ENCODE measurements at places on chromosomes 16 and 17.

GRCh38 chr17:59380474-59380873, 49.0 kb downstream of the YPEL2 start:
- no peak for DNase-seq
- H3K4me3 ChIP-seq, result no peak overlapping the region
- H3K27me3 ChIP-seq, result no peaks in the 10 kb centered on the region
- H3K36me3 ChIP-seq, result no peaks in the 10 kb centered on the region
- H3K27ac ChIP-seq, result no peak overlapping the region

DNA sequence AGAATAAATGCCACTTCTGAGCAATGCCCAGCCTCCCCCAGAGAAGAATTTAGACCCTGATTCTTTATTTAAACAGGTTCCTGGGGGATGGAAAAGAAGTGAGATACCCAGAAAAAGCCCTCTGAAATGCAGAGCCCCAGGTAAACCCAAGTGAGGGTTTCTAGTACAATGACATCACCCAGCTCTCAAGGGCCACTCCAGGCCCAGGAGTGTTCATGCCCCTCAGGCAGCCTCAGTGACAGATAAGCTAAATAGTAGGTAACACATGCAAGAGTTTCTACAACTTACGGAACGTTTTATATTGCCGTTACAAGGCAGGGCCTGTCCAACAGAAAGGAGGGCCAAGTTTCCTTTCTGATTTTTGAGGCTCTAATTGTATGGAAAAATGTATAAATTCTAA, 683.7 kb upstream of the SALL1 start:
- peaks cover 2% of the 10 kb centered on the region for H3K4me1 ChIP-seq
- H3K4me3 ChIP-seq, result no peak overlapping the region
- H3K36me3 ChIP-seq, result no peaks in the 10 kb centered on the region
- no peaks in the 10 kb centered on the region for H3K27me3 ChIP-seq
- peak overlapping the region; percentile 33 for H3K27ac ChIP-seq
- DNase-seq, result no peak

DNA sequence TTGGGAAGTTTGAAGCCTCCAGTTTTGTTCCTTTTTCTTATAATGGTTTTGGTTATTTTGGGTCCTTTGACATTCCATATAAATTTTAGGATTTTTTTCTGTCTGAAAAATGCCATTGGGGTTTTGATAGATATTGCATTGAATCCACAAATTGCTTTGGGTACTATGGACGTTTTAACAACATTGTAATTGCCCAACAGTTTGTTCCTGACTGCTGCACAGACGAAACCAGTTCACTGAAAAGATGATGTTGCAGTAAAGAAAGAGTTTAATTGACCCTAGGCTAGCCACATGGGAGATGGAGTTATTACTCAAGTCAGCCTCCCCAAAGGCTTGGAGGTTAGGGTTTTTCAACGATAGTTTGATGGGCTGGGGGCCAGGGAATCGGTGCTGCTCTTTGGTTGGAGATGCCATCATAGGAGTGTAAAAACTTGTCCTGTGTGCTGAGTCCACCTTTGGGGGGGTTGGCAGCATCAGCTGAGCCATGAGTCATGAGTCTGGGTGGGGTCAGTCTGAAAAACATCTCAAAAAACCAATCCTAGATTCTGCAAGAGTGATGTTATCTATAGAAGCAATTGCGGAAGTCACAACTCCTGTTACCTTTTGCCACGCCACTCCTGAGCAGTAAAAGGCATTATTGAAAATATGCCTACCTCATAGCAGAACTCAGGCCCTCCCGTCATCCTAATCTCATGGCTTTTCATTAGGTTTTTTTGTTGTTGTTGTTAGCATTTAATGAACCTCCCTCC, 2.7 kb upstream of the PRSS41 start:
- no peak overlapping the region for H3K4me3 ChIP-seq
- no peak for DNase-seq
- H3K27me3 ChIP-seq, result peaks cover 25% of the 10 kb centered on the region
- no peaks in the 10 kb centered on the region for H3K4me1 ChIP-seq
- H3K36me3 ChIP-seq, result no peaks in the 10 kb centered on the region

DNA sequence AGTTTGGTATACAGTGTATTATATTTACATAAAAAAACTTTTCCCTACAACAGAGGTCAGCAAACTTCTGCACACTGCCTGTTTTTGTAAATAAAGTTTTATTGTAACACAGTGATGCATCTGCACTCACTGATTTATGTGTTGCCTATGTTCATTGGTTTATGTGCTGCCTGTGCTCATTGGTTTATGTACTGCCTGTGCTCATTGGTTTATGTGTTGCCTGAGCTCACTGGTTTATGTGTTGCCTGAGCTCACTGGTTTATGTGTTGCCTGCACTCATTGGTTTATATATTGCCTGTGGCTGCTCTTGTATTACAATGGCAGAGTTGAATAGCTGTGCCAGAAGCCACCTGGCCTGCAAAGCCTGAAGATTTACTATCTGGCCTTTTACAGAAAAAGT, 81.6 kb downstream of the MYH11 start:
- no peaks in the 10 kb centered on the region for H3K36me3 ChIP-seq
- peaks cover 7% of the 10 kb centered on the region for H3K27me3 ChIP-seq
- no peak overlapping the region for H3K4me3 ChIP-seq
- DNase-seq, result peak; percentile 58
- H3K4me1 ChIP-seq, result peaks cover 2% of the 10 kb centered on the region

- no peak overlapping the region for H3K27ac ChIP-seq
- DNase-seq, result no peak
- no peak overlapping the region for H3K4me3 ChIP-seq
- no peaks in the 10 kb centered on the region for H3K4me1 ChIP-seq
- peaks cover 52% of the 10 kb centered on the region for H3K36me3 ChIP-seq
These were observed 16.6 kb downstream of the CASKIN2 start for GRCh38 chr17:75498726-75499213.

DNA sequence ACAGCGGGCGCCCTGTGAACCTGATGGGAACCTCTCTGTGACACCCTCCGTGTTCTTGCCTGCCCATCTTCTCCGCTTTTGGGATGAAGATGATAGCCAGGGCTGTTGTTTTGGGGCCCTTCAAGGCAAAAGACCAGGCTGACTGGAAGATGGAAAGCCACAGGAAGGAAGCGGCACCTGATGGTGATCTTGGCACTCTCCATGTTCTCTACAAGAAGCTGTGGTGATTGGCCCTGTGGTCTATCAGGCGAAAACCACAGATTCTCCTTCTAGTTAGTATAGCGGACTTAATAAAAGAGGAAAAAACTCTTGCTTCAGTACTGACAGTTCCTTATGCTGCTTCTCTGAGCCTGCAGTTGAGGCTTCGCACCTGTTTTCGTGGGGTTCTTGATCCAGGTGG, 10.5 kb downstream of the CDK5RAP3 start:
- DNase-seq, result no peak
- H3K4me1 ChIP-seq, result no peaks in the 10 kb centered on the region
- no peak overlapping the region for H3K4me3 ChIP-seq

DNA sequence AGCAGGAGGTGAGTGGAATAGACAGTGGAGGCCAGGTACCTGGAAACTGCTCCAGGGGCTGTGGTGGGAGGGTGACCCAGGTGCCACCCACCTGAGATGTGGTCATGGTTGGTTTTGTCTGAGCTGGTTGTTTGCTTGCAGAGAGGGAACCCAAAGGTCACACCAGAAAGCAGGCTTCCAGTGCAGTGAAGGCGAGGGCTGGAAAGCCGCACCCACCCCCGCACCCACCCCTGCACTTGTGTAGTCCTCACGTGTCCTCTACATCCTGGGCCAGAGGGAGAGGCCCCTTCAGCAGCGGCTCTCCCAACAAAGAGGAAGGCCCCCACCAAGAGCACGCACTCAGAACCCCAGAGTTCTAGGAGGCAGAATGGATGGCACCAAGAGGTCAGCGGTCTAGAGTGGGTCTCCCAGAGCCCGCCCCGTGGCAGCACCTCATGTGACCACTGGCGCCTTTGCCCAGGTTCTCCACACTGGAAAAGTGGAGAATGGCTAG, 92.6 kb upstream of the CBX4 start:
- no peaks in the 10 kb centered on the region for H3K36me3 ChIP-seq
- H3K27ac ChIP-seq, result no peak overlapping the region

GRCh38 chr16:71775949-71776348, 32.7 kb downstream of the AP1G1 start:
- H3K4me3 ChIP-seq, result no peak overlapping the region
- no peak overlapping the region for H3K27ac ChIP-seq
- peaks cover 27% of the 10 kb centered on the region for H3K36me3 ChIP-seq
- H3K4me1 ChIP-seq, result no peaks in the 10 kb centered on the region

GRCh38 chr16:2250652-2251295, 613 bp downstream of the ECI1 start:
- peaks cover 9% of the 10 kb centered on the region for H3K4me1 ChIP-seq
- H3K4me3 ChIP-seq, result peak overlapping the region; percentile 52
- peak overlapping the region; percentile 38 for H3K27ac ChIP-seq
- no peak for DNase-seq

All from IMR-90 (cell line).